Mammary epithelial cell (primary cell): ENCODE measurements at places on chromosomes 7 and 10. TPM values are rescaled to one million over a fixed set of nuclear protein-coding genes. Genes with fewer than 3 reads are reported as not detected.

DNA sequence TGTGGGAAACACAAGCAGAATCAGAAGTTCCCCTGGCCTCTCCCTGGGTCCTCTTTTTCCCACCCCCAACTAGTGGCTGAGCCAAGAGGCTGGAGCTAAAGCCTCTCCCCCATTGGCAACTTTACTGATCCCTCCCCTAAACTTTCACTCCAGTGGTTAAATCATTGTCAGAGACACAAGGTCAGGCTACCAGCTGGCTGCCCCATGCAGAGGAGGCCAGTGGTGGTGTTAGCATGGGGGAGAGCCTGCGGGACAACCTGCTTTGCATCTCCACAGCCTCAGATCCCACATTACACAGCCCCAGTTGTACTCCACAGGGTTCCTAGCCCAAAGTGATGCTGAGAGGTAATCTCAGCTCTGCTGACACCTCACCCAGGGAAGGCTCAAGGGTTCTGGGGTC is 21.0 kb downstream of the NEUROG3 start:
- DNase-seq, result no peak

GRCh38 chr10:109940553-109940952 is 17.2 kb upstream of the XPNPEP1 start:
- DNase-seq, result no peak

ZNF92 gene
- 3.4 and 5.2 TPM in 2 replicates for total RNA-seq

GRCh38 chr7:4030346-4030950 is 651.6 kb upstream of the FOXK1 start:
- DNase-seq, result no peak

LRRC4 gene
- 0.07 TPM in 1 of 2 replicates, not detected in the other for total RNA-seq

CYP2C8 gene
- total RNA-seq, result not detected in 2 replicates

GRCh38 chr7:139494835-139495579 is 11.5 kb upstream of the KLRG2 start:
- DNase-seq, result no peak

PAX4 gene
- total RNA-seq, result not detected

DNA sequence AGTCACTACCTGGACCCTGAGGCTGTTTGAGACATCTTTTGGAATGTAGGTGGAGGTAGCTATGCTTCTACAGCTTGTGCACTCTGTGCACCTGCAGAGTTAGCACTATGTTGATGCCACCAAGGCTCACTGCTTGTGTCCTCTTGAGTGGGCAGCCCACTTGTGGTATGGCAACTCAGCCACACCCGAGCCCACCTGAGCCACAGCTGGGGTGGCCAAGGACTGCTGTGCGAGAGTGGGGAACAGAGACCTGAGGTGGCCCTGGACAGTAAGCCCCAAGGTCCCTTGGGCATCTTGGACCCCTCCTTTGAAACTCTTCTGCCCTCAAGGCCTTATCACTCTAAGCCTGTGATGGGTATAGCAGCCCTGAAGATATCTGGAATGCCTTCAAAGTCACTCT is 25.7 kb downstream of the MYO1G start:
- no peak for DNase-seq

DNA sequence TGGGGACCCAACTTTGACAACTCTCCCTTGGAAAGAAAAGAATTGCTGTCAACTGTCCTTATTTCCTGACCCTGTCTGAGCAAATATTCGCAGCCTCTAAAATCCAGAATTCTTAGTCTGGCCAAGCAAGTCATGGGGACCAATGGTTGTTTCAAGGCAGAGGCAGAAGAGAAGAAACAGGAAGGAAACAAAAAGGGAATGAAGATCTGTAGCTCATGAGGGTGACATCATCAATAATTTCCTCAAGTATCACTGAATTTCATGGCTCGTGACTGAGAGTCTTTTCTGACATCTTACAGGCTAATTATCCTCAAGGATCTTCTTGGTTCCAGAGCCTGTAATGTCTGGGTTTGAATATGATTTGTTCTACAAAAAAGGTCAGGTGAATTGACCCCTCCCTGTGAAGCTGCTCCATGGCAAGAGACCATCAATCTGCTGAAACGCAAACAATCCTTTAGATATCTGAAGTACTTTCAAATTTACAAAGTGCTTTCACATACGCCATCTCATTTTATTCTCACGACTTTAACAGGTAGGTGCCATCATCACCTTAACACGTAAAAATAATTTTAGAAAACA is 5.8 kb downstream of the CDK6 start:
- DNase-seq, result no peak

BUB3 gene
- 137 TPM for total RNA-seq

ACBD7 gene
- total RNA-seq, result 0.40 and 0.85 TPM in 2 replicates

CALML3 gene
- 173 TPM for total RNA-seq

HTR7 gene
- total RNA-seq, result 24.1 and 24.9 TPM in 2 replicates

- peak; percentile 8 for DNase-seq
These were observed 261.6 kb downstream of the WDR11 start for GRCh38 chr10:121112579-121113384.

NEURL1 gene
- total RNA-seq, result 1.1 and 5.5 TPM in 2 replicates

RGR gene
- not detected in 2 replicates for total RNA-seq

PNLIPRP2 gene
- not detected in 2 replicates for total RNA-seq

SSMEM1 gene
- total RNA-seq, result not detected in 2 replicates

DNA sequence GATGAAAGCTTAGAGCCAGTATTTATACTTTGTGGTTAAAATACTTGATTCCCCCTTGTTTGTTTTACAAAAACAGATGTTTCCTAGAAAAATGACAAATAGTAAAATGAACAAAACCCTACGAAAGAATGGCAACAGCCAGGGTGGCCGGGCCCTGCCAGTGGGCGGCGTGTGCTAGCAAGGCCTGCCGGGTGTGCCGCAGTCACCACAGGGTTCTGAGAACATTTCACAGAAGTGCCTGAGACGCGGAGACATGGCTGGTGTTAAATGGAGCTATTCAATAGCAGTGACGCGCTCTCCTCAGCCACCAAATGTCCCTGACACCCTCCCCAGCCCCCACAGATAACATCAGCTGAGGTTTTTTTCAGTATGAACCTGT is 14.5 kb downstream of the GPR146 start:
- DNase-seq, result no peak

GRCh38 chr7:80415522-80415921 is 96.3 kb downstream of the GNAT3 start:
- peak; percentile 71 for DNase-seq

GRCh38 chr10:30986053-30986555 is 45.6 kb downstream of the ZNF438 start:
- DNase-seq, result peak; percentile 69

DNA sequence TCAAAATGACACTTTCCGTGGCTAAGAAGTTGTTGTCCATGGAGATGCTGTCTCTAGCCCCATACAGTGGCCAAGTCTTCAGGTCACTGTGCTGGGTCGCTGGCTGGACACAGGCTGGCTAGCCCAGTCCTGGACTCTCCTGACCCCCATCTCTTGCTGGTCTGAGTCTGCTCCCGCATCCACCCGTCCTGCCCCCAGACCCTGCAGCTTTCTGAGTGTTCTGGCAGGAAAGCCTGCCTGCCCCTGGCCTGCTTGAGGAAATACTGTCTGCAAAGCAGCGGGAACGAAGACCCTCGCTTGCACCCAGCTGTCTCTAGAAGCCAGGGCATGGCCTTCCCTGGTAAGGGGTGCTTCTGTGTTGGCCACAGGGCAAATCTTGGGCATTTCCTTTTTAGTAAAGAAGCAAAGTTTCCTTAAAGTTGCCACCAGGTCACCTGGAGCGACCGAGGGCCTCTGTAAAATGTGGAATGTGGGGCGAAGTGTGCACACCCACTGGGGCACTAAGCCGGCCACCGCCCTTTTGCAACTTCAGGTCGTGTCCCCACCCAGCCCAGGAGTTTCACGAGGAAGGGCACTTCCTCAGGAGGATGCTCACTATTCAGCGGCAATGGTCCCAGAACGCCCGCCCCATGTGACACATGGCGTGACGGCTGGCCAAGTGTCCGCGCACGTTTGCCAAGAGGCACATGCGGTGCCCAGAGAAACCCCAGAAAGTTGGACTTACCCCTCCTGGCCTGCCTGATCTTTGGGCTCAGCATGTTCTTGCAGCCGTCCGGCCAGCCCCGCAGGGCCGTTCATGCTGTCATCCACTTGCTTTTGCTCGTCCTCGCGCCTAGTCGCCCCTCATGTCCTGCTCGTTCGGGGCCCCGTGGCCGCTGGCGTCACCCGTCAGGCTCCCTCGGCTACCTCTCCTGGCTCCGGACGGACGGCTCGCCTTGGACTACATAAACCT is 558 bp downstream of the ARHGAP22 start:
- DNase-seq, result no peak
